Stimulated activated CD4-positive, alpha-beta T cell treated with anti-CD3 and anti-CD28 coated beads, Interleukin-1b, Interleukin-23, amount 100 ng/mL, for 1 hour (primary cell): ENCODE measurements at places on chromosomes 16 and 17.

DNA sequence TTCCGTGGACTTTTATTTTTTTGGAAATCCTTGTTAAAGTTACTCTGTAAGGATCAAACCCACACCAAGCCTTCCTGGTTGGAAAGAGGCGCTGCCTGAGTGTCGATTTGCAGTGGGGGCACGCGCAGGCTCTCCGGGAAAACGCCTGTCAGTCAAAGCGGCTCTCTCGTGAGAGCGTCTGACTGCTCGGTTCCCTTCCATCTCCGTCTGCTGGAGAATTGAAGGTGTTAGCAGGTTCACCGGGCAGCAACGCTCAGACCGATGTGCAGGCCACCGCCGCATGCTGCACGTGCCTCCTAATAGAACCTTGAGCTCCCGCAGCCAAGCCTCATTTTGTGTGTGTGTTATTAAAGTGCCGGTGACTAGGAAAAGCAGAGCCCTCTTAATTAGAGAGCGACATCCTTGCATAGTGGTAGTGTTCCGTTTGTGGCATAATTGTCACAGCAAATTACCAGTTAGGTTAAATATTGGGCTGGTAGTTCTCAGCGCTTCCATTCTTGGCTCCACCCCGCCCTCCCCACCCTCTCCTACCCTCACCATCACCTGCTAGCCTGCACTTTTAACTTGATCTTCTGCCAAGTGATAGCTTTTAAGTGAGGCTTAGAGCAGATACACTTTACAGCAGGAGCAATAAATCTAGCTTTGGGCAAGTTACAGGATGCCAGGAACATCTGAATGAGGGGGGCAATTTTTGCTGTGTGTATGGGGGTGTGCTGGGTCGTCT lies 75.5 kb downstream of the RPA1 start:
- DNase-seq, result no peak

DNA sequence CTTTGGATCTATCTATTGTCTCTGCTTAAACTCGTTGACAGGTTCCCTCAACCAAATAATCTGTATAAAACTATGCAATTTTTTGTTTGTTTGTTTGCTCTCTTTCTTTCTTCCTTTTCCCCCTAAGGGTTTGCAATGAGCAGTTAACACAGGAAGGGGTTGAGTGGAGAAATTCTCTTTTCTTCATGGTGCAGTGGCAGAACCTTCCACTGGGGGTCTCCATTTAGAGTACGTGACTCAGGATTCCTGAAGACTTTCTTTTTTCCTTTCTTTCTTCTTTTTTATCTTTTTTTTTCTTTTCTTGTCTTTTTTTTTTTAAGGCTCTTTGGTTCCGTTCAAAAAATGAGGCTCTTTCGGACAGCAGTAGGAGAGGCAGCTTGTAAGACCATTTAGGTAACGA lies 19.5 kb upstream of the RBFOX1 start:
- no peak for DNase-seq

DNA sequence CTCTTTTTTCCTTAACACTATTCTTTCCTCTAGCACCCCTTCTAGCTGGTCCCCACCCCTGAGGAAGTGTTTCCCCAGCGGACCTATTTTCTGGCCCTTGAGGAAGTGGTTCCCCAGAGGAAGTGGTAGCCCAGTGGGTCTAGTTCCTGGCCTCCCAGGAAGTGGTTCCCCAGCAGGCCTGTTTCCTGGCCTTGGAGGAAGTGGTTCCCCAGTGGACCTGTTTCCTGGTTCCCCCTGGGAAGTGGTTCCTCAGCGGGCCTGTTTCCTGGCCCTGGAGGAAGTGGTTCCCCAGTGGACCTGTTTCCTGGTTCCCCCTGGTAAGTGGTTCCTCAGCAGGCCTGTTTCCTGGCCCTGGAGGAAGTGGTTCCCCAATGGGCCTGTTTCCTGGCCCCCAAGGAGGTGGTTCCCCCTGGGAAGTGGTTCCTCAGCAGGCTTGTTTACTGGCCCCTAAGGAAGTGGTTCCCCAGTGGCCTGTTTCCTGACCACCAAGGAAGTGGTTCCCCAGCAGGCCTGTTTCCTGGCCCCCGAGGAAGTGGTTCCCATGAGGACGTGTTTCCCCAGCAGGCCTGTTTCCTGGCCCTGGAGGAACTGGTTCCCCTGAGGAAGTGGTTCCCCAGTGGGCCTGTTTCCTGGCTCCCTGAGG lies 58.3 kb downstream of the NTN1 start:
- DNase-seq, result no peak

DNA sequence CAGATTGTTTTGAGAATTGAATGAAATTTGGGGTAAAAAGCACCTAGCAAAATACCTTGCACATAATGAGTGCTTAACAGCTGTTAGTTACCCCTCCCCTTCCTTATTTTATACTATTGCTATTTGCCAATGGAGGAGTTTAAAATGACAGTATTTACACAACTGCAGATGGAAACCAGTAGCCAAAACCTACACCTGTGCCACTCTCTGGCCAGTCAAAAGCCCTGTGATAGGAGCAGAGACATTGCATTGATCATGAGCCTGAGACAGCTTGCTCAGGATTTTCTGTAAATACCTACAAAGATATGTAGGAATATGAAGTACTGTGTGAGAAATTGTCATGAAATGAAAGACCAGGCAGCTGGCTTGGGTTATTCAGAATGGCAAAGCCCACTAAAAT lies 115.3 kb upstream of the HLF start:
- no peak for DNase-seq

- DNase-seq, result no peak
Measured at GRCh38 chr17:15470536-15470935, 3.1 kb upstream of the CDRT4 start.

DNA sequence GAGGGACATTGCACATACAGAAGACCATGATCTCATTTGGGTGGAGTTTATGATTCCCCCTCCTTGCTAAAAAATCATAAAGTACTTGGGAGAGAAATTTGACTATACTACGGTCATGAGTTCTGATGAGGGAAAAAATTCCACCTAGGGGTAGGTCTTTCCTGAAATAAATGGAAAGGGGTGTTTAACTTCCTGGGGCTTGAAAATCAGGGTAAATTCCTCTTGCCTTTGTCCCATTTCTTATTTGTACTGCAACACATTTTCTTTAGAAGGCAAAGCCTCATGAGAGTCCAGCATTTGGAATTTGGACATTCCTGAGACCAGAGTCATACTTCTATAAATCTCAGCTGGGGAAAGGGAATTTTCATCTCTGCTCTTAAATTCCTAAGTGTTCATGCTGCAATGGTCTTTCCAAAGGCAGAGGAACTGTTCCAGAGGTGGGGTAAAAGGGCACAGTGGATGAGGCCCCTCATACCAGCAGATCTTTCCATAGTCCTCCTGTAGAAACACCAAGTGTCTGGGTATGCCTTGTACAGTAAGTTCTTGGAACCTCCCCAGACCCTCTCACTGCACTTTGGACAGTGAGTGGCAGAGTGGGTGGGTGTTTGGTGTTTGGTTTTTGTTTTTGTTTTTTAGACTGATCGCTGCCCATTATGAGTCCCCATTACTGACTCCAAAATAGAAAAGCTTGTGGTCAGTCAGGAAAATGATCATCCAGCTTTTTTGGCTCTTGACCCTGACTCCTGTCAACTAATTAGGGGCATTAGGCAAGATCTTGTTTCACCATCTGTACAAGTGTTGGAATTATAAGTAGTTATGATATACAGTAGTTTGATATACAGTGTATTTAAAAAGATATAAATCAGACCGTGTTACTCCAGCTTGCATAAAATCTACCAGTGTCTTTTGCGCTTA lies 6.0 kb downstream of the LYRM1 start:
- DNase-seq, result no peak

GRCh38 chr17:51540151-51540550 lies 279.8 kb downstream of the UTP18 start:
- DNase-seq, result no peak

GRCh38 chr17:56119936-56120335 lies 33.3 kb upstream of the ANKFN1 start:
- DNase-seq, result no peak

DNA sequence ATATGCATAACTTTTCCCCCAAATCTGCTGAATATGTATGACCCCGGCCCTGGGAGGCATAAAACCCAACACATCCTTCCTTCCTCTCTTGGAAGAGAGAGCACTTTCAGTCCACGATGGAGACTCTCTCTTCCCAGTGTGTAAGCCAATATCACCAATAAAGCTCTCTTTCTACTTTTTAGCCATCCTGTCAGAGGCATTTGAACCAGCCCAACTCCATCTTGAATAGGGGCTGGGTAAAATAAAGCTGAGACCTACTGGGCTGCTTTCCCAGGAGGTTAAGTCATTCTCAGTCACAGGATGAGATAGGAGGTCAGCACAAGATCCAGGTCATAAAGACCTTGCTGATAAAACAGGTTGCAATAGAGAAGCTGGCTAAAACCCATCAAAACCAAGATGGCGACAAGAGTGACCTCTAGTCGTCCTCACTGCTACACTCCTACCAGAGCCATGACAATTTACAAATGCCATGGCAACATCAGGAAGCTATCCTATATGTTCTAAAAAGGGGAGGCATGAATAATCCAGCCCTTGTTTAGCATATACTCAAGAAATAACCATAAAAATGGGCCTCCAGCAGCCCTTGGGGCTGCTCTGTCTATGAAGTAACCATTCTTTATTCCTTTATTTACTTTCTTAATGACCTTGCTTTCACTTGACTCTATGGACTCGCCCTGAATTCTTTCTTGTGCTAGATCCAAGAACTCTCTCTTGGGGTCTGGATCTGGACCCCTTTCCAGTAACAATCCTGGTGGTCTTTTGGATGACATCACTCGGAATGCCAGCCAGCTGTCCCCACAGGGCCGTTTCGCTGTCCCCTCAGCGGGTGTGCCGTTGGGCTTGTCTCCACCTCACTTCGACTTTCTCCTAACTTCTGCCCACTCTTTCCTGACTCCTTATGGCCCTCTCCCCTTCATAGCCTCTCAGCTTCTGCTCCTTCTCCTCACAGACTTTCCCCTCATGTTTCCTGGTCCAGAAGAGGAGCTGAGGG lies 53.4 kb upstream of the NKD1 start:
- DNase-seq, result no peak

- no peak for DNase-seq
Measured at GRCh38 chr17:55144518-55144917, 120.2 kb upstream of the HLF start.

DNA sequence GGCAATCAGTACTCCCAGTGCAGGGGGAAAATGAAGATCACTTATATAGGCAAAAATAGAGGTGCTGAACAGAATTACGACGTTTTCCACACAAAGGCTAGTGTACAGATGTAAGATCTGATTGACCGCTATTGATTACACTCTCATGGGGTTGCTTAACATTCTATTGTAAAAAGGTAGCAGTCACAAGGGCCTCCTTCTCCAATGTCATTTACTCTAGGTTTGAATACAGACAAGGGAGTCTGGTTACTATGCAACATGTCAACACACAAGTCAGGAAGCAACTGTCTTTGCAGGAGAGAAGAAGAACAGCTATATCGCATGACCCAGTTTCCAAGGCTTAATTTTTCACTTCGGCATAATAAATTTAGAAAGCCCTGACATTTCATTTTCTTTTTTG lies 7.9 kb downstream of the KRT37 start:
- DNase-seq, result no peak

GRCh38 chr16:86834451-86835035 lies 256.2 kb downstream of the FOXL1 start:
- DNase-seq, result no peak

DNA sequence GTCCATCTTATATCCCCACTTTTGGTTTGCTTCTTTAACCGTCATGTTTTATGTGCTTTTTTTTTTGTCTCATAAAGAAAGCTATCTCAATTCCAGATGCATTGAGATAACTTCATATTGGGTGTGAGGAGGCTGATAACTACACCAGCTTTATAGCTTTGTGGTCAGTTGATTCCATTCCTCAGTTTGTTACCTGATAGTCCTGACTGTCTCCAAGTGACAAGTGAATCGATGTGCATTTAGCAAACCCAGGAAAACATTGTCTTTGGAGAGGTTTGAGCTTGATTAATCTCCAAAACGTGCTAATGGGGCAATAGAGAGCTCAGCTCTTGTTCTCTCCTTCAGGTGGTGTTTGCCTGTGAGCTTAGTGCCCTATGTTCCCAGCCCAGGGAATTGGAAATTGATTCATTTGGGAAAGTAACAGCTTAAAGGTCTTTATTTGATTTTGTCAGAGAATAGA lies 22.7 kb downstream of the HS3ST3B1 start:
- no peak for DNase-seq

- no peak for DNase-seq
Measured at GRCh38 chr17:27230996-27231395, 62.9 kb upstream of the WSB1 start.

- DNase-seq, result no peak
Measured at GRCh38 chr17:68184816-68185436, 62.9 kb upstream of the AMZ2 start.
